ENCODE measurements at places on chromosomes 11 and 22.

DNA sequence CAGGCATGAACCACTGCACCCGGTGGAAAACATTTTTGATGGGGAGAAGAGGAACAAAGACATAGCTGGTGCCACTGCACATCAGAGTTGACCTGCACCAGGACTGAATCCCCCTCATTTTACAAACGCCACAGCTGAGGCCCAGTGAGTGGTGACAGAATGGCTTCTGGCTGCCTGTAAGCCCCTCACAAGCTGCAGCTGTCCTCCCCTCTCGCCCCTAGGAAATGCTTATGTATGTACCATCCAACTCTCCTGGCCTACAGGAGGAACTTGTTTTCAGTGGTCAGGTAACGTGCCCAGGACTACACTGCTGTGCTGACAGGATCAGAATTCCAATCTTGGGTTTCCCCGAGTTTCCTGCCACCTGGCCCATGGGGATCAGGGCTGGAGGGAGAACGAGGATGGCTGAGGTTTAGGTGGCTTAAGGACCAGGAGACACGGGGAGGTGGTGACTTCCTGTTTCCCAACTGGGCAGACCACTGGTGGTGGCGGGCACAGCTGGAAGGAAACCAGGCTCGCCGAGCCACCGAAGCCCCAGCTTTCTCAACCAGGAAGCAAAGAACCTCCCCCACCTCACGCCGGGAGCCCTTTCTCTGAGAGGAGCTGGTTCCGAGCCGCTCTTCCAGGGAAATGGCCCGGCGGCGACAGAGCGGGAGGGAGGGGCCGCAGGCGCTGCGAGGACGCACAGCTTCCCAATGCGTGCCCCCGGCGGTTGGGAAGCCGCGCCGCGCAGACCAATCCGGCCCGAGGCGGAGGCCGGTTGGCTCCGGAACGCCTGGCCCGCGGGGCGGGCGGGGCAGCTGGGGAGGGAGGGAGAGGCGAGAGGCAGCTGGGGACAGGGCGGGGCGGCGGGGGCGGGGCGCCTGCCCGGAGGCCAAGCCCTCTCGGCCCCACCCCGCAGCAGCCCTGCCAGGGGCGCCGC is 1.0 kb upstream of the LRFN4 start:
- DNase-seq: peak; percentile 99

DNA sequence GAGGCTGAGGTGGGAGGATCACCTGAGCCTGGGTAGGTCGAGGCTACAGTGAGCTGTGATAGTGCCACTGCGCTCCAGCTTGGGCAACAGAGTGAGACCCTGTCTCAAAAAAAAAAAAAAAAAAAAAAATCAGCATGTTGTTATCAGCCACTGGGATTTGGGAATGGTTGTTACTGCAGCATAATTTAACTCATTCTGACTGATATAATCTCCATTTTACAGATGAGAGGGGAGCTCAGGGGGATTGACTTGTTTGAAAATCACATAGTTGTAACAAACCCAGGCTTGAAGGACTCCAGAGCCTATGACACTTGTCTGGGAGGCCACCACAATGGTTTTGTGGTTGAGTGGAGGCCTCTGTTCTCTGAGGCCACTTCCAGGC is 3.0 kb upstream of the SEPTIN3 start:
- DNase-seq: no peak

GRCh38 chr11:1109918-1110705 is 35.4 kb downstream of the MUC2 start:
- no peak for DNase-seq

DNA sequence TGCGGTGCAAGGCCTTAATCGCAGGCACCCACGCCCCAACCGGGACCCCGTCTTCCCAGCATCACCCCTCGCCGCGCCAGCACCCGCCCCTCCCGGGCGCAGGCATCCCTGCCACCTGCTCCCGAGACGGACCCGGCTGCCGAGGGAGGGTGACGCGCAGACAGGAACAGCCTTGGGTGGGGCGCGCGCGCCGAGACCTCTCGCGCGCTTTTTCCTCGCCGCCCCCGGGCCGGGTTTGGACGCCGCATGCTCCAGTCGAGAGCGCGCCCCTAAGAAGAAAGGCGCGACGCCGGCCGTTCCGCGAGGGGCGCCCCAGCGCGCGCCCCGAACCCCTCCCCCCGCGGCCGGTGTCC is 504 bp downstream of the CFL1 start:
- DNase-seq: no peak

- no peak for DNase-seq
Observed at GRCh38 chr11:103729617-103730016, 306.8 kb upstream of the DDI1 start.

DNA sequence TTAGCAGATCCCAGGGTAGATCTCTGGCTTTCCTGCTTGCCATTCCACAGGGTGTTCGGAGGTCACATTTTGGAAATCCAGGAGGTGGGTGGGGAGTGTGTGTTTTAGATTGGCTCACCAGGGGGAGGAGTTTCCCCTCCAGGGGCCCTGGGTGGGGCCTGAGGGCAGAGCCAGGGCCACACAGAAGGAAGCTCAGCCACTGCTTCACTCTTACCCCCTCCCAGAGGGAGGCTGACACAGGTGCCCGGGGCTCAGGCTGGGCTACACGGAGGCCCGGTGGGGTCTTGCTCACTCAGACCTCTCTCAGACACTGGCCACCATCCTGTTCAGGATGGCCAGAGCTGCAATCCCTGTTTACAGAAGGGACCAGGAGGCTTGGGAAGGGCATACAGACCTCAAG is 2.5 kb downstream of the WNT7B start:
- DNase-seq: no peak

DNA sequence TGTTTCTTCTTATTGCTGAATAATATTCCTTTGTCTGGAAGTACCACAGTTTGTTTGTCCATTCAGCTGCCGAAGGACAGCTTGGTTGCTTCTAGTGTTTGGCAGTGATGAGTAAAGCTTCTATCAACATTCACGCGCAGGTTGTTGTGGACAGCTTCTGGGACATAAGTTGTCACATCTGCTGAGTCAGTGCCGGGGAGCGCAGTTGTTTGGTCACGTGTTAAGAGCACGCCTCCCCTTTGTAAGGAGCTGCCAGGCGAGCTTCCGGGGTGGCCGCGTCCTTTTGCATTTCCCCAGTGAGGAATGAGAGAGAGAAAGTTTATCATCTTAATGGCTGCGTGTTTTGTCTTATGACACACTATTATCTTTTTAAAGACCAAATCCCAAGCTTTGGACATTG is 30.3 kb downstream of the SAMM50 start:
- no peak for DNase-seq

- DNase-seq: no peak
Observed at GRCh38 chr11:58591659-58592058, 12.8 kb downstream of the ZFP91 start.

DNA sequence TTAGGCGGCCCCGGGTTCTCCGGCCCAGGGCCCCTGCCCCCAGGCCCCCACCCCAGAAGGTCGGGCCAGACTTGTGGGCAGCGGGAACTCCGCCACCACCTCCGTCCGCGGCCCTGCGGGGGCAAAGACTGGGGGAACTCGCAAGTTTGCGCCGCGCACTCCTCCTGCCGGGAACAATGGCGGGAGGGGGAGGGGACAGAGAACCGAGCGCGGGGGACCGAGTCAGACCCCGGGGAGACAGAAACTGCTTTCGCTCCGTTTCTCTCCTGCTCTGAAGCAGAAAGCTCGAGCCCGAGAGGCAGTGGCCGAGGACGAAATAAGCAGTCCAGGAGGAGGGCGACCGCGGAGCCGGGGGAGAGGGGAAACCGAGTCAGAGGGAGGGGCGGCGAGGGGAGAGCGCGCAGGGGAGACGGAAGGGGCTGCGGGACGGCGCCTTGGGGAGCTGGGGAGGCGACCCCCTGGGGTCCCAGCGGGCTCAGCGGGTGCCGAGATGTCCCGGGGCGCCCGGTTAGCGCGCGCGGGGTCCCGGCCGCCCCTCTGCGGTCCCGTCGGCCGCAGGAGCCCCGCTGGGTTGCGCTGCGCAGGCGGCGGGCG is 555 bp downstream of the TP53I11 start:
- DNase-seq: no peak

DNA sequence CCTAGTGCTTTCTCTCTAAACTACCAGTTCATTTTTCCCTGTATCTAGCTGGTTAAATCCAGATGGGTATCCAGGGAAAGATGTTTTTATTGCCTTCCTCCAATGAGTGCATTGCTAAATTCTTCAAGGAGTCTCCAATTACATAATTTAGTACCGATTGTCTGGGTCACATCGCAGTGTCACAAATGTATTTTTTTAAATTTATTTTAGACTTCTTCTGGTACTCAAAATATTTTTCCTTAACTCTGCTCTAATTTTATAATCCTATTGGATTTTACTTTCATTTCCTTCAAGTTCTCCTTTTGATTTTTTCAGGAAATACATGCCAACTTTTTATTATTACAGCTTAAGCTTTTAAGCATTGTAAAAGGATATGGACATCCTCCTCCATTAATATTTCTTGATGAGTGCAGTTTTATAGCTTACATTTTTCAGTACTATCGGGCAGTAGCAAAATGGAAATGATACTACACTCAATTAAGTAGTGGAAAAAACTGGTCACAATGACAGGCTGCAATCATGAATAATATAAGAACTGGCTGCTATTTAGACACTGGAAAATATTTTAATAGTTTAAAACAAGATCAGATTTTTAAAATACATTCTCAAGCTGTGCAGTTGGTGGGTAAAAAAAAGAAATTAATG is 20.3 kb downstream of the BBOX1 start:
- no peak for DNase-seq

- no peak for DNase-seq
Observed at GRCh38 chr22:27224485-27225374, 567.3 kb downstream of the MIAT start.

GRCh38 chr11:95255251-95256145 is 24.5 kb upstream of the SESN3 start:
- no peak for DNase-seq

DNA sequence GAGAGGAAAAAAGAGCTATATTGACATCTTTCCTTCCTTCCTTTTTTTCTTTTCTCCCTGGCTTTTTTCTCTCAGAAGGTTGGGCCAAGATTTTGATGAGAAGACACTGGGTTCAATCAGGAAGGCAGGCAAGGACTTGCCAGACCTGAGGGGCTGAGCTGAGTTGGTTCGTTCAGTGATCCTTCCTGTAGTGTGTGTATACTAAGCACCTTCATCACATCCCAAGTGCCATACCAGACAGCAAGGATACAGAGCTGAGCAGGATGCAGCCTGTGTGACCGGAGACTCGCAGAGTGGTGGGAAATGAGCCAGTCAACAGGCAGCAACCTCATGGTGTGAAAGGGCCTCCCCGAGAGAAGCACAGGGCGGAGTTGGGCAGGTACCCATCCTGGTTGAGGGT is 95.5 kb downstream of the SPON1 start:
- no peak for DNase-seq

DNA sequence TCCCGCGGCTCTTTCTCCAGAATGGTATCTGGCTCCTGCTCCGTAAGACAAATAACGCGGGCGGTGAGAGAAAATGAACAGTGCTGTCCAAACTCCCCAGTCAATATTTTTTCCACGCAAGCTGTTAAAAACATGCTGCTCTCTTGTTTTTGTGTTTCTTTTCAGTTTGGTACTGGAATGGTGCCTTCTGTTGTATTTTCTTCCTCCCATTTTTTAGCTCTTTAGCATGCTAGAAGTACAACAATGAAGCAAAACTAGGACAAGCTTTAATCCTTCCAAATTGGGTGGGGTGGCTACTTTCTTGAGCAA is 599 bp upstream of the PPP2R1B start:
- DNase-seq: no peak

- DNase-seq: no peak
Observed at GRCh38 chr11:27720277-27720830, 20.1 kb upstream of the BDNF start.

- no peak for DNase-seq
Observed at GRCh38 chr11:86395061-86395551, 20.4 kb downstream of the CCDC81 start.

- DNase-seq: no peak
Observed at GRCh38 chr22:21940521-21940920, 12.1 kb downstream of the PPM1F start.

DNA sequence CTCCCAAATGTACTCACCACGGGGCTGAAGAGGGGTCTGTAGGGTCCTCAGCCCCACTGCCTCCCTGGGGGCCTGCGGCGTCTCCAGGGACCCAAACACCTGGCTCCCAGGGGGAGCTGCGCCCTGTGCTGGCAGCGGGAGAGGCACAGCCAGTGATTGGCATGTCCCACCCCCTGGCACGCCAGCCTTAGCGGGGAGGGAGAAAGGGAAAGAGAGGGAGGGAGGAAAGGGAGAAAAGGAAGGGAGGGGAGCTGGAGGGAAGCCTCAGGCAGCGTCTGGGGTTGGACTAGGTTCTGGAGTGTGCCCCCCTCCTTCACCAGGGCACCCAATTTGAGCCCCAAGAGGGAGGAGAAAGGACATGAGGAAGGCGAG is at the start of gene CHRM1:
TSS of gene CHRM1 (minus strand) at position 163 of the 372 bp plus-strand sequence. CDS start 10,263 bp downstream, outside the sequence.
- DNase-seq: no peak

DNA sequence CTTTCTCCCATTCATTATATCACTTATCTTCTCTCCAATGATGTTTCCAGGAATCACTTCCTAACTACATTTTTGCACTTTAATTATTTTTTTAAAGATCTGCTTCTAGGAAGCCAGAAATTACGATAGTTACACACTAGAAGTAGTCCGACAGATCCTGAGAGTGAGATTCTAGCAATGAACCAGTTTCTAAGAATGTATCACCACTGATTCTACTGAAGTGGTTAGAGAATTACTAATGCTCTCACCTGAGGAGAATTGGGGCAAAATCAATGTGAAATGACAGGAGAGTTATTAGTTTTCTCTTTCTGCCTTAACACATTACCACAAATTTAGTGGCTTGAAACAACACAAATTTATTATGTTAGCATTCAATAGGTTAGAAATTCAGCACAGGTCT is 241.2 kb downstream of the CASP12 start:
- DNase-seq: no peak

DNA sequence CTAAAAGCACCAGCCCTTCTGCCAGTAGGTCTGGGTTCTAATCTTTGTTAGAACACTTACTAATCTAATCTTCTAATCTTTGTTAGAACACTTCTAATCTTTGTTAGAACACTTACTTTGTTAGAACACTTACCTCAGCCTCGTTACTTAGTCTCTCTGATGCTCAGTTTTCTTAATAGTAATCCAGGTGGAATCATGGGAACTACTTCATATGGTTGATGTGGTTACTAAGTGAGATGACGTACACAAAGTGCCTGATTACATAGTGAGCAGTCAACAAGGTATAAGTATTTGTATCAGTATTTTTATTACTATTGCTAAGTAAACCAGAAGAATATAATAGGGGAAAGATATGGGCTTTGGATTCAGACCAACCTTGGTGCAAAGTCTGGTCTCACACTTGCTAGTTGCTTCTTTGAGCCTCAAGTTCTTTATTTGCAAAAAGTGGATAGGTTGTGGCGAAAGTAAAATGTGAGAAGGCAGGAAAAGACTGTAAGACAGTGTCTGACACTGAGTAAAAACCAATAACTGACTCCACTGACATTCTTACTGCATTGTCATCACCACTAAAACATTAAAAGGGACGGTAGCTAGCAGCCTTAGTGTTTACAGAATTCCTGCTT is 83.7 kb downstream of the TRAF6 start:
- DNase-seq: no peak

Measured in D721Med (cell line).